Activated CD8-positive, alpha-beta T cell treated with anti-CD3 and anti-CD28 coated beads, Interleukin-2, amount 10 ng/mL, durations not matched to agents 7 days and 5 days (primary cell): ENCODE measurements at places on chromosomes 3 and 15. TPM values are rescaled to one million over a fixed set of nuclear protein-coding genes. Genes with fewer than 3 reads are reported as not detected.

SLC22A14 gene
- total RNA-seq = not detected

GRCh38 chr15:40439960-40440742 lies 602 bp upstream of the BAHD1 start:
- DNase-seq = peak; percentile 35

DNA sequence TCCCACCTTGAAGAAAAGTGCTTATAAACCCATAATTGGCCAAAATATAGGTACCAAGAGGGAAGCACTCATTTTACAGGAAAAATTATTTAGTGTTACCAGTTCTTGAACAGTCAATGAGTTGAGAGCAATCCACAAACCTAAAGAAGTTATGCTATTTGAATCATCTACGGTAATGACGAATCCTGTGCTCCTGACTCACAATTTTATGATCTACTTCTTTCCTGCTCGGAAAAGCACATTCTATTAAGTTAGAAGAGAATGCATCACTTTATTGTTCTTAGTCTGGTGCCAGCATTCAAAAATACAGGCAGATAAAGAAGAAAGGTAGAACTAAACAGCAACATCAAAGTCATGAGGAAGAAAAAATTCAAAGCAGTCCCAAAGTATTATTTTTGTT lies 33.2 kb downstream of the CHRM5 start:
- no peak for DNase-seq

C3orf52 gene
- 2.5 TPM for total RNA-seq

GRCh38 chr15:74399100-74399499 lies 31.7 kb upstream of the CYP11A1 start:
- DNase-seq = no peak

DNA sequence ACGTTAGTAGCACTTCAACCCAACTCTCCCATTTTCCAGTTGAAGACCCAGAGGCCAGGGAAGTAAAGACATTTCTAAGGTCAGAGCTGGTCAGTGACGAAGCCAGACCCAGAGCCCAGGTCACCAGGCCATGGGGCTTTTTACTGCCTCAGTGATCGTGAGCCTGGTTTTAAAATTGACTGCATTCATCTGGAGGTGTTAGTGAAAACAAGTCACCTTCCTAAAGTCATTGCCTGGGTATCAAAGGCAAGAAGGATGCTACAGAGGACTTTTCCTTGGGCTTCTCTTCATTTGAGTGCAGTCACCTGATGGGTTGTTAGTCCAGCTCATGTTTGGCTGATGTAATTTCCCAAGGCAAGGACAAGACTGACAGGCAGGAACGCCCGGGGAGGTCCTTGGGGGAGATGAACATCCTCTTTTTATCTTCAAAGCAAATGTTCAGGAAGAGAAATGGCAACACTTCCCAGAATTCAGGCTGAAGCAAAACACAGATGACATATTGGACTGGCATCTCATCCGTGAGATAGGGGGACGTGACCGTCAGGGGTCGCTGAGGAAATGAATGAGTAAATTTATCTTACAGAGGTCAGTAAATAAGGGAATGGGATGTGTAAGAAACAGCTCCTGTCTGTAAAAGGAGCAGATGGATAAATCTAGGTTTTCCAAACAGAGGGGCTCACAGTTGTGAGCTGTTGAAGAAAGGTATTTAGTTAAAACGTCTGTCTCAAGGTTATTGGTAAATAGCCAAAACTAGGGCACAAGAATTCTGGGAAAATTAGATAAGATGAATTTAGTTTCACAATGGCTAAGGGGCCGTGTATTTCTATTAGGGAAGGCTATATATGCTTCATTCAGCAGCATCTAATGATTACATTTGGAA lies 201.2 kb downstream of the OPA1 start:
- no peak for DNase-seq

GRCh38 chr3:179037351-179037750 lies 34.3 kb downstream of the ZMAT3 start:
- peak; percentile 64 for DNase-seq

DNA sequence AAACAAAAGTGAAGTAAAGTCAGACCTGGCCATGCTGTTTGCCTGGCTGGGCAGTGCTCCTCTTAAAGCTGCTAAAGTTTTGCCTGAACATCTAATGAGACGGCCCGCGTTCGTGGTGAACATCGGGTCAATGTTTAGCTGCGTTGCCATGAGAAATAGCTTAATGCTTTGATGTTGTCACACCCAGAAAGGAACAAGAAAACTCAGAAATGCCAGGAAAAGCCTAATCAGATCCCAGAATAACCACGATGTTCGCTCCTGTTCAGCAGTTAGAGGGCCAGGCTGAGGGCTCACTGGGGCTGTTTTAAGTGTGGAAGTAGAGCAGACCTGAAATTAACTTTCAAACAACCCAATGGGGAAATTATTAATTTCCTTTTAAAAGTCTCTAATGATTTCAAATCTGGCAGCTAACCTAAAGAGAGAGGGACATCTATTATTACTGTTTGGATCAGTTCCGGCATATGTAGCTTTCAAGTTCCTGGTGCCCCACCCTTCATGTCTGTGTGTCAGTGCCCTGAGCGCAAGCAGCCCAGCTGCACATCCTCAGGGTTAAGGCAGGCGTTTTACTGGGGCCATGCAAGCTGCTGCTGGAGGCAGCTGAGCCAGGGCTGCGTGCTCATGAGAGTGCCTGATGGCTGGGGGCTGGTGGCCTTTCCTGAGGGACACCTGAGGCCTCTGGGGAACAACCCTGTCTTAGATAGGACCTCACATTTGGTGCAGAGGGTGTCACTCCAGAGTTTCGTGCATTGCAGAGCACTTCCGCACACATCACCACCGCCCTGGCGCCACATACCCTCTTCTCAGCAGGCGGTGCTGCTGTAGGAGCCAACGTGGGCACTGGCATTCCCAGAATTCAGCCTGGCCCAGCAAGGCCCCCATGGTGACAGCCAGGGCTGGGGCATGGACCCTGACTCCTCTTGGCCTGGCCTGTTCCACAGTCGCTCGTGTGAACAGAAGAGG lies 76.6 kb downstream of the LRRK1 start:
- no peak for DNase-seq

DNA sequence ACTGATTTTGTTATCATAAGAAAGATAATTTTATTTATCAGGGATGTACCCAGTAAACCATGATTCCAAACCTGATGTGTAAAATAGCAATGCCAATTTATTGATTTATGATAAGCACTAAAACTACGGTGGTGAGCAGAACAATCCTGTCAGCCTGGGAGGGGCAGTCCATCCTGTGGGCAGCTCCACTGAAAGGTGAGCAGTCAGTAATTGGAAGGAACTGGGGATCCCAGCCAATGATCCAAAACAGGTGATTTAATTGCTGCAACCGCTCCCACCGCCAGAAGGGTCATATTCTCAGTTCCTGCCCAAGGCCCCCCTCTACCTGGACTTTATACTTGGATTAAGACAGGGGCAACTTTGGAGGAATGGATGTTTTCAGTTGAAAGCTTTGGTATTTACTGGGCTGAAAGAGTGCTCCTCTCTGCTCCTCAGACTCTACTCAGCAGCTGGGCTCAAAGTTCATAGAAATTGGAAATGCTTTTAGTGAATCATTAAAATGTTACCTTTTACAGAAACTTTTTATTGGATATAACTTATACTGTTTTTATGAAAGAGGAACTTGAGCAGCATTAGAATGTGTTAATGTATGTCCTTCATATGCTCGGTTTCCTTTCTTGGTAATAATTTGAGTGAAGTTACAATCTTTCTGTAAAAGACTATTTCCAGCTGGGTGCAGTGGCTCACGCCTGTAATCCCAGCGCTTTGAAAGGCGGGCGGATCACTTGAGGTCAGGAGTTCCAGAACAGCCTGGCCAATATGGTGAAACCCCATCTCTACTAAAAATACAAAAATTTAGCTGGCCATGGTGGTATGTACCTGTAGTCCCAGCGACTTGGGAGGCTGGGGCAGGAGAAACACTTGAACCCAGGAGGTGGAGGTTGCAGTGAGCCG lies 198.6 kb upstream of the IL12A start:
- DNase-seq = no peak

DNA sequence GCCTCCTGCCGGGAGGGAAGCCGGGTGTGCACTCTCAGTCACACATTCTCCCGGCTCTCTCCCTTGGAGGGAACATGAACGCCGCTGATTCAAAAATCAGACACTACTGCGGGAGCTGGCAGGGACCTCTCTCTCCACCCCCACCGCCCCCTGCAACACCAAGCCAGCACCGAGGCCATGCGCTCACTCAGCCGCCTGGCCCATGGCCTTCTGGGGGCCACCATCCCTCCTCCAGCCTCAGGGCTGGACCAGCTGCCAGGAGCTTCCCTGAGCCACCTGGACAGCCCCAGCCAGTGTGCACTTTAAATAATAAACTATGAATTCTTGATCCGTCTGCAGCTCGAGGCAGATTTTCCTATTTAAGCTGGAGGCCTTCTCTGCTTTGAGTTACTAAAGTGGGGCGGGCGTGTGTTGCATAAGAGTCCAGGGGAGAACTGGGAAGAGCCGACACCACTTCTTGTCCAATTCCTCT lies 30.6 kb downstream of the ADAMTS17 start:
- no peak for DNase-seq

- no peak for DNase-seq
These were observed 130.6 kb upstream of the STT3B start for GRCh38 chr3:31402117-31402516.

DNA sequence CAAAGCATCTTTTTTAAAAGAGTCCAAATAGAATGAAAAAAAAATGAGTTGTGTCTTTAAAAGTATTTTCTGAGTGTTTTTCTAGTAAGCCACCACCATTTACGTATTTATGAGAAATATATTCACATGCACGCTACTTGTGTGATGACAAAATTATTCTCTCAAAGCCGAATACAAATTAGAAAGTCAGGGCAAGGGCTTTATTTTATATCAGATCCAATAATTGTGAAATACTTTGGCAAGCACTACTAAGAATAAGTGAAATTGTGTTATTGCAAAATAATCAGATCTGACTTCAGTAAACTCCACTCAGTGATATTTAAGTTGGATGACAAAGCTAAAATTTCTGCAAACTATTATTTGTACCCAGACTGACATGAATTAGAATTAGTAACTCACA lies 589.3 kb upstream of the KCNMB2 start:
- no peak for DNase-seq

DNA sequence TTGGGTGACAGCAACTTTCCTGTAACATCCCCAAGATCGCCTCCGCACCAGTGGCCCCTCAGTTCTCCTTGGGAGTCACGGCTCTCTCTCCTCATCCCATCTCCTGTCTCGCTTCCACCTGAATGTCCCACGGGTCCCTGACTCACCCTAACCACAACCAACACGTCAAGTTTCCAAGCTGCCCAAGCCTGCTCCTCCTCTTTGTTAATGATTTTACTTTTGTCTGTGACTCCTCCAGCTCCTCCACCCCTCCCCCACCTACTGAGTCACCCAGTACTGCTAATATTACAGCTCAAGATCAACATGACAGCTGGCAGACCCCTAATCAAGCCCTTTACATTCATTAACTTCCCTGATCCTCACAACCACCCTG lies 39.3 kb downstream of the BDH1 start:
- no peak for DNase-seq

DNA sequence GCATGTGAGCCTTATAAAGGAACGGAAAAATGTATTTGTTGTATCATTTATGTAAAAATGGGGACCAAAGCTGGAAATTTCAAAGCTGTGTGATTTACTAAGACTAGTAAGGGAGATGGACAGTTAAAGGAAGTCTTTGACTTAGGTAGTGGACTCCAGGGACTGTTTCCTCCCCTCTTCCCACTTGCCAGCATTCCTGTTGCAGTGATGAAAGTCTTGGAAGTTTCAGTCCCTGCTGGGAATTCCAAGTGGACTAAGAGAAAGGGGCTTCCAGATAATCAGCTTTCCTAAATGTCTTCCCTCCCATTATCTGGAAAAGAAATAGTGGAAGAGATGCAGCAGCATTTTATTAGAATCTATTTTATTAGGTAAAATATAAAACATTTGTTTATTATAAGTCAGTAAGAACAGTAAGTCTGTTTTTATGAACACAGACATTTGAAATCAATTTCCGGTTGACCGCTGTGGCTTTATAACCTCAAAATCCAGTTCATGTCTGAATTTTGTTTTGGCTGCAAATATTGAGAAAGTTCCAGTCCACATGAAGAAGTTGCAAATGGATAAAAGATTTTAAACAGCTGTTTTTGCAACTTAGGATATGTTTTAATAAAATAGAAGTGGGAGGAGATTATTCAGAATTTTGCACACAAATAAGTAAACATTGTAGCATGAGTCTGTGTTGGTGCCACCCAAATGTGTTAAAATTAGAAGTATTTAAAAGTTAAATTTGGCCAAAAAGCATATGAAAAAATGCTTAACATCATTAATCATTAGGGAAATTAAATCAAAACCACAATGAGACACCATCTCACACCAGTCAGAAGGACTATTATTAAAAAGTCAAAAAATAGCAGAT lies 141.8 kb downstream of the IL20RB start:
- DNase-seq = no peak

GRCh38 chr3:64739971-64740631 lies 52.3 kb upstream of the ADAMTS9 start:
- DNase-seq = no peak
